Activated CD4-positive, alpha-beta T cell treated with anti-CD3 and anti-CD28 coated beads for 4 hours (primary cell): ENCODE measurements at places on chromosomes 16 and 17.

GRCh38 chr17:35641032-35641431 is 53.9 kb downstream of the AP2B1 start:
- DNase-seq: no peak

DNA sequence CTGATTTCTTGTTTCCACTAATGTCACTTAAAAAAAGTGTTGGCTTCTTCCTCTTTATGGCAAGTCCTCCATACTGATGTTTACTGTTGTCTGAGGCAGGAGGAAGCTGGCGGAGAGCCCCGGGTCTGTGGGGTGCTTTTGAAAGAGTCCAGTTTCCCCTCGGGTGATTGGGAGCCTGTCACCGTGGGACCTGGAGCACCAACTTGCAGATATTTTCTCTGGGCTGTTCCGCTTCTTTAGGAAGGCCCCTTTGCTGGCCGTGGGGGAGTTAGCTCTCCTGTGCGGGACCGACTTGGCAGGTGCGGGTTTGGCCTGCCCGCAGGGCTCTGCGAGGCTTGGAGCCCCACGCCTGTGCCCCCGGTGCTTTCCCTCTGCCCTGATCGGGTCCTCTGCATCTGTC is 3.1 kb downstream of the BANP start:
- no peak for DNase-seq

DNA sequence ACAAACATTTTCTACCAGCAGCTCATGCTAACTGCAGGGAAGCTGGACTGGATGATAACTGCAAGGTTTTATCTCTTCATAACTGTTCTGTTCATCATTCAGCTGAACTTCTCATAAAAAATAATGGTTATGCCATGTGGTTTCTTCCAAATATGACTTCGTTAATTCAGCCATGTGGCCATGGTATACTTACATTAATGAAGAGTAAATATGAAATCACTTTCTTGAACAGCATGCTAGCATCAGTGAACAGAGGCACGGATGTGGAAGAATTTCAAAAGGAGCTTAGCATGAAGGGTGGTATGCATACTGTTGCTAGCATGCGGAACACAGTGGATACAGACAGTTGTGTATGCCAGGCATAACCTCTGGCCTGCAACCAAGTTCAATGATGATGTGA is 1417.0 kb upstream of the CDH8 start:
- DNase-seq: no peak

GRCh38 chr17:71063127-71063526 is 893.8 kb downstream of the KCNJ2 start:
- DNase-seq: no peak

DNA sequence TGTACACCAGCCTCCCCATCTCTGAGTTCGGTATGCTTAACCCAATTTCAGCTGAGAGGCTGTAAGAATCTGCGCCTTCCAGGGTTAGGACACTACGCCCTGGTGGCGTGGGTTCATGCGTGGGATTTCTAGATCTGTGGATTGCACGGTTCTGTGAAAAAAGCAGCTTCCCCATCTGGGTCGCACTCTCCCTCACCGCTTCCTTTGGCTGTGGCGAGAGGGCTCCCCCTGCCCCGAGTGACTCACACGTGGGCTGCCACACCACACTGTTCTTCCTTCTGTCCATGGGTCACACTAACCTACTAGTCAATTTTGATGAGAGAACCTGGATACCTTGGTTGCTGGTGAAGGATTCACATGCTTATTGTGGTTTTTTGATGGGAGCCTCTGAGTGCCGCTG is 256.0 kb upstream of the MAF start:
- DNase-seq: no peak

- no peak for DNase-seq
These were observed 1193.4 kb downstream of the CDH11 start for GRCh38 chr16:63928421-63928820.
